ENCODE measurements at places on chromosomes 7 and 10.
A peak's percentile ranks its signal among the peaks of the same experiment; 100 is the strongest.

DNA sequence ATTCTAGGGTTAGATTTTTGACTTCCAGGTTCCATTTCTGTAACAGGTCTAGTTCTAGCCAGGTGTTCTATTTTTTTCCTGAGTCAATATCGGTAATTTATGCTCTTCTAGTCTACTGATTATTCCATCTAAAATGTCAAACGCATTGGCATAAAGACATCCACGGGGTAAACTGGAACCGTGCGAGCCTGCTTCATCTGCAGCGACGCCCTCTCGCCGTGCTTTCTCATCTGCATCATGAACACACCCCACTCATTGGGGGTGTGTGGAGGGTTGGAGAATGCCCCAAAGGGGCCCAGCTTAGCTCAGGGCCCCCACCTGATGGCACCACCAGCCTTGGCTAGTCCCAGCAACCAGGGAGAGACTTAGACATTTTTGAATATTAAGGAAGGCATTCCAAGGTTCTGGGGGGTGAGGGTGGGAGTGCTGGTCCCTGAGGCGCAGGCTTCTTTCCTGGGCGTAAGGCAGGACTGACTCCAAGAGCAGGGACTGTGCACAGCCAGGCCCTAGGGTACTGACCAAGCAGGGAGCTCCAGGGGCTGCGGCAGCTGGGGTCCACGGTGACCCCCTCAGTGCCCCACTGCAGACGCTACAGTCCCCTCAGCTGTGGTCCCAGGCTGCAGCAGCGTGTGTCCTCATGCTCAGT lies 12.9 kb upstream of the CRYGN start:
- no peak for DNase-seq

DNA sequence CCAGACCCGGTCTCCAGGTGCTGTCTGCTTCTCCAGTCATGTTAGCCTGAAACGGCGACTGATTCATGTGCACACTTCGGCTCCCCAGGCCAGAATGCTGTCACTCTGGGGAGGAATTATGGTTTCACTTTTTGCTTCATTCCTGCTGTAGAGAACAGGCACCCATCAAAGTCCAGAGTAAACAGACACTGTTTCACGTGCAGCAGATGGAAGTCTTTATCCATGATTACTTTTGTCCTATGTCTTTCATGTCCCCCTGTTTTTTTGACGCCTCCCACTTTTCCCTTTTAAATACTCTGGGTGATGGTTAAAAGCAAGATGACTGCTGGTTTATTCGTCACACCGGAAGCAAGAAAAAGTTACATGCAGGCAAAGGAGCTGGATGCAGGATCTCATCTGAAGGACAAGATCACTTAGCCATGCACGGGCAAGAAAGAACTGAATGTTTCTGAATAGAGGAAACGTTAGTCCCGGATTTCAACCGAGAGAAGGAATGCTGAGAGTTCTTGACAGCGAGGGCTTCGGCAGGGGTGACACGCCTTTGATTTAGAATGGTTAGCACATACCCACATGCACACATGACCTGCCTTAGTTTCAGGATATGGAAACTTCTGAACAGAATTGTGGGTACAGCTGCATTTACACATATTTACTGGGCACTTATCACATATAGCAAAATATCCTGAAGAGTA lies 250.0 kb upstream of the KLF6 start:
- DNase-seq: peak; percentile 57

GRCh38 chr10:110947061-110947595 lies 27.7 kb downstream of the SHOC2 start:
- DNase-seq: peak; percentile 26

- peak; percentile 33 for DNase-seq
Measured at GRCh38 chr10:124381011-124381611, 37.6 kb downstream of the OAT start.

DNA sequence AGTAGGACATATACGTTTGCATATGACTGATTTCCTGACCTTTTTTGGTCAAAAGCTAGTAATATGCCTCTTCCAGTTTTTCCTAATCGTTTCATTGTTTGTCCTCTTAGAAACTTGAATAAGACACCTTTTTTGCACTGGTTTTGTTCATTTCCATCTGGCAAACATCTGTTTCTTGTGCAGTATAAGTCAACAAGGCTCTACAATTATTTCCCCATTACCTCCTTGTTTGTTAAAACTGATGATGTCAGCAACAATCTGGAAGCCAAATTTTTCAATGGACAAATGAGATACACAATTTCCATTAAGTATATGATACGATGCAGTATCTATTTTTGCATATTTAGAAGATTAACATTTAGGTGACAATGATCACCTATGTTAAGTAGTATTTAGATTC lies 148.8 kb downstream of the NRBF2 start:
- DNase-seq: no peak

DNA sequence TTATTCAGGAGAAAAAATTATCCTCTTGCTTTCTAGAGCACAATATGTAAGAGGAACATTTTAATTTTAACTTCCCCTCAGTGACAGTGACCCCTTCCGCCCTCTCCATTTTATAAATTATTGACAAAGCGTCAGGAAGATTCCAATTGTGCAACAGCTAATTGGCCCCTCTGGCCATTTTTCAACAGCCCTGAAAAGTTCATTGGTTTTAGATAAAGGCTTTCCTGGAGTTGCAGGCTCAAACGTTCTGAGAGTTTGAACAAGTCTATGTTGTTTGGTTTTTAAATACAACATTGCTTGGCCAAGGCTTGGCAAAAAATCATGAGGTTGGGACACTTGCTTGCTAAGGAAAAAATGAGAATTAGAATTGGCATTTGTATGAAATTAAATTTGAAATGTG lies 422.2 kb upstream of the ANKRD30A start:
- DNase-seq: no peak

- DNase-seq: peak; percentile 91
Measured at GRCh38 chr7:90579181-90579688, 16.9 kb upstream of the CDK14 start.

GRCh38 chr7:114007386-114007785 lies 88.6 kb upstream of the PPP1R3A start:
- DNase-seq: no peak

DNA sequence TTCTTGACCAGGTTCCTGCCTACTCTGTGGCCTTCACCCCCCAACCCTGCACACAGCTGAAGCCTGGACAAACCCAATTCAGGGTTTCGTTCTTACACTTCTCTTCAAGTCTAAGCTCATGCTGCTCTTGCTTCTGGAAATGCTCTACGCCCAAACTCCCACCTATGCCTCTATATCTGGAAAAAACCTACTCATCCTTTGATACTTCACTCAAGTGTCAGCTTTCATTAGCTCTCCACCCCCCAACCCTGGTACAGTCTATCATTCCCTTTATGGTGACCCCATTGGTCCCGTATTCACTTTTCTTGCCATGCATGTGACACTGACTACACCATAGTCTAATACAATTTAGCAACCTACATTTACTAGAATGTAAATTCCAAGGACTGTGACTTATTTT lies 220.9 kb upstream of the PLXNA4 start:
- no peak for DNase-seq

DNA sequence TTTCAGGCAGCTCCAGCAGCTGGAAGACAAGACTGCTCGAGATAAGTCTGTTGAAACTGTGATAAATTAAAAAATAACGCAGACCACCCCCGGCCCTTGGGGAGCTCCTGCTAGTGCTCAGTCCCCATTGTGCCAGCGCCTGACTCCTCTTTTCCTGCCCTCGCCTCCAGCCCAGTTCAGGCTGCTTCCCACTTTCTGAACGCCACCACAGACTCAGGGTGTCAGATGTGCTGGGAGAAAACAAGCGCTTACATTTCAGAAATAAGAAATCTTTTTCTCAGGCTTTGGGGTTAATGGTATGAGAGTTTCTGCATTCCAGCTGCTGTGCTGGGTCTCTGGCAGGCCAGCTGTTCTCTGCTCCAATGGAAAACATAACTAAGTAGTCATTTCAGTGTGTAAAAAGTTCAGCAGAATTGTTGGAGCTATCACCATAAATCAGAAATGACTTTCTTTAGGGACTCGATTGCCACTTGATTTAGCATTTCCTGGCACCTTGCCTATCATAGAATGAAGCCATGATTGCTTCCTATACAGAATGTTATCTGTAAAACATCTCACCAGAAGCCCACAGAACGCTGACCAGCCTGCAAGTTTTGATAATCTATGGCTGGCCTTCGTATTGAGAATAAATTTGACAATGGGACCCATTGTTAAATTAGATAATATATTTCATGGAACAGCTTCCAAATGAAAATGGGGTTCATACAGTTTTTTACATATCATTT lies 257.0 kb upstream of the ZNF32 start:
- DNase-seq: no peak

- DNase-seq: no peak
Measured at GRCh38 chr7:33766405-33766804, 138.9 kb upstream of the BMPER start.

GRCh38 chr10:78335691-78336401 lies 302.2 kb downstream of the RPS24 start:
- DNase-seq: peak; percentile 37

DNA sequence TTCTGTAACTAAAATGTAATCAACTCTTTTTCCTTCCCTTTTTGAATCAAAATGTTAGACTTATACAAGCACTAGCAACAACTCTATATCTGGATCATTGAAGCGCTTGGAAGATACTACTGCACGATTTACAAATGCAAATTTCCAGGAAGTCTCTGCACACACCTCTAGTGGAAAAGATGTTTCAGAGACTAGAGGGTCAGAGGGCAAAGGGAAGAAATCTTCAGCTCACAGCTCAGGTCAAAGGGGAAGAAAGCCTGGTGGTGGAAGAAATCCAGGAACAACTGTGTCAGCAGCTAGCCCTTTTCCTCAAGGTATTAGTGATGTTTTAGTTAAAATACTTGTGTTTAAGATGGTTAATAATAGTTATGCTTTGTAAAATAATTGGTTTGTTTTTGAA lies 136.4 kb downstream of the MLLT10 start:
- DNase-seq: no peak

- DNase-seq: no peak
Measured at GRCh38 chr10:23694921-23695824, 256.3 kb downstream of the OTUD1 start.

GRCh38 chr10:7258948-7259523 lies 151.8 kb downstream of the SFMBT2 start:
- no peak for DNase-seq

- DNase-seq: peak; percentile 36
Measured at GRCh38 chr7:18724318-18724717, 228.8 kb downstream of the HDAC9 start.

GRCh38 chr10:102460836-102461186 lies 9.5 kb upstream of the C10orf95 start:
- no peak for DNase-seq

DNA sequence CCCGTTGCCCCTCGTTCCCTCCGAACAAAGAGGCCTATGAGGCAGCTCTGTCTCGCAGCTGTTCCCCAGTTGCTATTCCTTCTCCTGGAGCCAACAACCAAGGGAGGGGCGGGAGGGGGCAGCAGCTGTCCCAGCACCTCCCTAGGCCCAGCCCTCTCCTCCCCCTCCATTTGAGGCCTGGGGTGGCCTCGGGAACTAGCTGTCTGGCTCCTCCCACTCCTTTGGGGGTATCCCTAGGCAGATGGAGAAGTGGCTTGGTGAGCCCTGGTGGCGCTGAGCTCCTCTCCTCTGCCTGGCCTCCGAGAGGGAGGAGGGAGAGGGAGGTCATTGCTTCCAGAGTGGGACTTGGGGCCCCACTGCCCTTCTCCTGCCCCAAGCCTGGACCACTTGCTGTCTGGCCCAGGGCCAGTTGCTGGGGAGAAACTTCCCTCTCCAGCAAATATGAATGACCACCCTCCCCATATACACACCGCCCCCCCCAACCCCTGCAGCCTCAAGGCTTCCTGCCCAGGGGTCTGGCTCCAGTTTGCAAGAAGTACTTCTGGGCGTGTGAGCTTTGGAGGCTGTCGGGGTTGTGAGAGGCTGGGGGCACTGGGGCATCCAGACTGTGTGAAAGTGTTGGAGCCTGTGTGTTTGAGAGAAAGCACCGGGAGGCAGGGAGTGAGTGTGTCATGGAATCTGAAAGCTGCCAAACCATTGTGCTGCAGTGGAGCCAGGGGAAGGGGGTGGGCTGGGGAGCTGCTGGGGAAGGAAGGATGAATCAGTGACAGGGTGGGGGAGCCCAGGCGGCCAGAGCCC lies 3.1 kb downstream of the FLNC start:
- peak; percentile 42 for DNase-seq

DNA sequence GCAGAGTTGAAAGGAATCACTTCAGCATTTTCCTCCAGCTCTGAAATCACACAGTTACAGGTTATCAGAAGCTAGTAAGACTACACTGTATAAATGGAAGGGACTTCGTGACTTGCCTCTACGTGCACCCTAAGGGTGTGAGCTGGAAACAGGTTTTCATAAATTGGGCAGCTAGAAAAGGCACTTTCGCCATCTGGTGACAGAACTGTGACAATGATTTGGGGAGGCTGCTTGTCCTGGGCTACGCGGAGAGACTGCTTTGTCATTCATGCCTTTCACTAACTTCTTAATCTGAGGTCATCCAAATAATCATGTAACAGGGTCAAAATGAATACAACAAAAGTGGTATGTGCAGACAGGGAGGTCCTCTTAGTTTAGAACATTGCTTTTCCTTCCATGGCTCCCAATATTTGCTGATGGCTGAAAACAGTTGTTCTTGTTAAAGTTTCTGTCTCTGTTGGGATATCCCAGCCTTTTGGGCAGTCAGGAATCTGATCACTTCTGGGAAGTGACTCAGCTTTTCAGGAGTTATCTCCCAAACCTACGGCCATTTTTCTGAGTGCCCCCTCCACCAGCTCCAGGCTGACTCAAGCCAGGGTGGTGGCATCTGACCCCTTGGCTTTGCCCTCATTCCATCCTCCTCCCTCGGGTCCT lies 17.8 kb downstream of the VWC2 start:
- peak; percentile 54 for DNase-seq

DNA sequence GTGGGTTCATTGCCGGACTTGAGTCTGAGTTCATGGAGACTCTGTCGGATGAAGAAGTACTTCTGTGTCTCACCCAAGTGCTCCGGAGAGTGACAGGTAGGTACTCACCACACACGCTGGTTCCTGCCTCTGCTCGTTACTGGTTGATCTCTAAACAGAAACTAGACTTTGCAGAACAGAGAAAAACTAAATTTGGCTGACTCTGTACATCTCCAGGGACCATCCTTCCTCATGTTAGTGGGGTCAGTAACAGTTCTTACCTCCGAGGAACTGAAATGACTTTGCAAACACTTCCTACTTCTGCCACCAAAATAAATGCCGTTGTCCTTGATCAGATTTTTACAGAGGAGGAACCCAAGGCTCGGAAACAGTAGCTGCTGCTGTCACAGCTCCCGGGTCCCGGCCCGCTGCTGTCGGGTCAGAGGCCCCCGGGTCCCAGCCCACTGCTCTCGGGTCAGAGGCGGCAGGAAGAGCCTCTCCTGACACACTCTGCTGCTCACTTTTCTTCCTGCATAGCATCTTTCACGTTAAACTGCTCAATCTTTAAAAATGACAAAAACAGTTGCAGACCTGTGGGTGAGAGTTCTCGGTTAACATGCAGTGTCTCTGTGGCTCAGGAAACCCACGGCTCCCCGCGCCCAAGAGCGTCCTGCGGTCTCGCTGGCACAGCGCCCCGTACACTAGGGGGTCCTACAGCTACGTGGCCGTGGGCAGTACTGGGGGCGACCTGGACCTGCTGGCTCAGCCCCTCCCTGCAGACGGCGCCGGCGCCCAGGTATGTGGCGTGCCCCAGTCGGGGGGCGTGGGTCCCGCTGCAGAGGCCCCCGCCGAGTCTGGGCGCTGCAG lies 4.8 kb upstream of the MTG1 start:
- DNase-seq: no peak

Measured in kidney tubule cell (primary cell).